MG63 (cell line): ENCODE measurements at places on chromosomes 11 and 22.
A peak's percentile ranks its signal among the peaks of the same experiment; 100 is the strongest.

GRCh38 chr11:95547186-95547585, 242.4 kb downstream of the FAM76B start:
- DNase-seq: no peak

- DNase-seq: peak; percentile 36
Observed at GRCh38 chr11:86571273-86571948, 101.0 kb downstream of the ME3 start.

- DNase-seq: no peak
Observed at GRCh38 chr11:62456630-62457029, 37.8 kb downstream of the SCGB1A1 start.

- no peak for DNase-seq
Observed at GRCh38 chr11:68821670-68822069, 20.0 kb downstream of the CPT1A start.

DNA sequence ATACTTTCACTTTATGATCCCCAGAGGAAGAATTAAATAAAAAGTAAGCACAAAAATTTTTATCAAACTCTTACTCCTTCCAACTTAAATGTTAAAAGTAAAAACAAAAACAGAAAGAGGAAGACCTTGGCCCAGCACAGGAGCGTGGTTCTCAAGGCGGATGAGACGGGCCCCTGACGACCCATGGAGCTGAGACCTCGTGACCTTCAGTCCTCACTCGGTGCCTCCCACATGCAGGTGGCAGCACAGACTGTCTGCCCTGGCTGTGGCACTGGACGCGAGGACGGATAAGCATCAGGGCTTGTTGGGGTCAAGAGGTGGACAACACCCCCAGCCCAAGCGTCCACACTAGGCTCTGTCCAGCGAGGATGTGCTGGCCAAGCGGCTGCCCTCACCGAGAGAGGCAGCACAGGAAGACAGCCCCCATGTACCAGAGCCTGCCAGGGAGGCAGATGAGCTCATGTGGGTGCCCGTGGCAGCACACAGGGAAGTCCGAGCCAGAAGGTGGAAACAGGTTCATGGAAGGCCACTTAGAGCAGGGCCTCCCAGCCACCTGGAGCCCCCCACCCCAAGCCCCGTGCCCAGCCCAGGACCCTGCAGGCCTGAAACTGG, 1389.8 kb downstream of the TBC1D22A start:
- DNase-seq: no peak

DNA sequence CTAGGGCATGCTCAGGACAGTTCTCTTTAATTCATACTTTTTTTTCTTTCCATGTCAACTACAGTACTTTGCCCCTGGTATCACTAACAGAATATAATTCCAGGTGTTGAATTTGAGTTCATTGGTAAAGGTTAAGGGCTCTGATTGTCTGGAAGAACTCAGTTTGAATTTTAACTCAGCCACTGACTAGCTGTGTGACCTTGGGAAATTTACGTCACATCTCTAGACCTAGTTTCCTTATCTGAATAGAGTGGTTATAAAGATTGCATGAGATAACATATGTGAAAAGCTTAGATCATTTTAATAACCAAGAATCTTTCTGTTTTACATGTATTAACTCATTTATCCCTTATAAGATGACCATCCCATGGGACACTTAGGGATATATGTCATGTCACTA, 15.8 kb upstream of the ZC3H12C start:
- no peak for DNase-seq

GRCh38 chr11:36292311-36292722, 3.1 kb upstream of the COMMD9 start:
- DNase-seq: no peak

DNA sequence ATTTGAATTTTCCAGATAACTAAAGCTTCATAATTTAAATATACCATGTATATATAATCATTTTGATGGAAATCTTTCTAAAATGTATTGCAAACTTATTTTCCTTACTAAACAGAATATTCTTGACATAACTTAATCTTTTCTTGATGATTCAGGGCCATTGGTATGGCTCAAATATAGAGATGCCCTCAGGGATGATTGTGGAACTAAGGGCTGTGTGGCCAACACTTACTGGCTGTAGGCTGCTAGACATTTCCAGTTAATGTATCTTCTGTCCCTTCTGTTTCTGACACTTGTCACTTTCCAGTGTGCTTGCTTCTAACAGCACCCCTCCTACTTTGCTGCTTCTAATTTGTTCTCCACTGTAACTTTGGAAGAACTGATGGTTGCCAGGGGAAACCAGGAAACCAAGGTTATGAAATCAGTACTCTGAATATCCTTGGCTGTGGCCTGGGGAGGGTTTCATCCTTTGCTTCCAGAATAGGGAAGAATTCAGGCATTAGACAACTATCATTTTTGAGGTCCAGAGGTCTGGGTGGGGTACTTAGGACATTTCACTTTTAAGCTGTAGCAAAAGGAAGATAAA, 697.2 kb downstream of the ETS1 start:
- no peak for DNase-seq

DNA sequence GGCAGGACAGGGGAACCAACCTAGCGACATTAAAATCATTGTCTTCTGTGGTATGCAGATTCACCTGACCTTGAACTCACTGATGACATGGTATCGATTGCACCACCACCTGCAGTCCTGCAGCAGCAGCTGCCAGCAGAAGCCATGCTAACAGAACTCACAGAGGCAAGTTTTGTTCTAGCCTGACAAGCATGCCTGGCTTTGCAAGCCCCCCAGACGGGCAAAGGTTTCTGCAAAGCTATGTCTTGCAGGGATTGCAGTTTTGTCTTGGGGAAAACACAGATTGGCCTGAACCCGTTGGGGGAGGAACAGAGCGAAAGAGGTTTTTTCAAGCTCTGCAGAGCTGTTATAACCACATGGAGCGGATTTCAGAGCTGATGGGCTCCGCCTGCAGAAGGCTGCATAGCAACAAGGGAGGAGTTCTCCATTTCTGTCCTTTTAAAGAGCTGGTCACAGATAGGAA, 221.0 kb downstream of the HIPK3 start:
- DNase-seq: no peak

- DNase-seq: no peak
Observed at GRCh38 chr22:48222742-48223487, 1460.5 kb downstream of the TBC1D22A start.

DNA sequence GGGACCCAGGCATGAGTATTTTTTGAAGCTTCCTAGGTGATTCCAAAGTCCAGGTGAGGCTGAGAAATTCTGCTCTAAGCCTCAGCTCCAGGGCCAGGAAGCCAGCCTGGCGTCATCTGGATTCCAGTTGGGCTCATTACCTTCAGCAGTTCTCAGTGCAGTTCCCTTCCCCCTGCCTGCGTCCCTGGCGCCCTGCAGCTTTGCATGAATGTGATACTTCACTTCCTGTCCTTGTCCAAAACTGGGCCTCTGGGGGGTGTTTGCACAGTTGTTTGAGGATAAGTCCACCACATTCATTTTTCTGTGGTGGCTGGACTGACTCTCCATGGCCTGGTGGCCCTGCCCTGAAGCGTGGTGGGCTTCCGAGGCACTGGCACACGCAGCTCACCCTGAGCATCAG, 98.1 kb downstream of the TENM4 start:
- no peak for DNase-seq

DNA sequence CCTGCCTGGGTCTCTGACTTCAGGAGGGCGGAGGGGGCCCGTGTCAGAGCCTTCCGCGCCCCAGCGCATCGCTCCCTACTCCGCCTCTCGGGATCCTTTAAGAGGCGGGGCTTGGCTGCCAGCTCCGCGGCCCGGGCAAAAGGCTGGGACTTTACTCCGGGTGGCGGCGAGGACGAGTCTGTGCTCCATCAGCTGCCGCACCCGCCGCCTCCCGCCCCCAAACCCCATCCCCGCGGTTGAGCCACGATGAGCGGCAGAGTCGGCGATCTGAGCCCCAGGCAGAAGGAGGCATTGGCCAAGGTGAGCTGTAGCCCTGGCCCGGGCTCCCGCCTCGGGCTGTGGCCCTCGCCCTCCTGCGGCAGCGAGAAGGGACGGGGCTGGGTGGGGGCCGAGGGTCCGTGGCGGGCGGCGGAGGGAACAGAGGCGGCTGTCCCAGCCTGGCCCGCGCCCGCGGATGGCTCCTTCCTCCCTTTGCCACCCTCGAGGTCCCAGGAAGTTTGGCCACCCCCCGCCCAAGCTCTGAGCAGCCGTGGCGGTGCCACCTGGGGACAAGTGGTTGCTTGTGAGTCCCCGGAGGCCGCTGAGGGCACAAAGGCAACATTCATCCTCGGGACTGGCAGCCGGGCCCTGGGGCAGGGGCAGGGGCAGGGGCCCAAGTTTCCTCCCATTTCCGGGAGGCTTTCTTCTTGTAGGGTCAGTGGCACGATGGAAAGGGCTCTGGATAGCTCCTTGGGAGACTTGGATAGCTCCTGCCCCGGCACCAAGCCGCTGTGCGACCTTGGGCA, at the start of gene SEC14L2:
TSS of gene SEC14L2 (plus strand) at position 148 of the 785 bp plus-strand sequence. CDS start at position 247, 99 bp downstream.
- DNase-seq: peak; percentile 73

DNA sequence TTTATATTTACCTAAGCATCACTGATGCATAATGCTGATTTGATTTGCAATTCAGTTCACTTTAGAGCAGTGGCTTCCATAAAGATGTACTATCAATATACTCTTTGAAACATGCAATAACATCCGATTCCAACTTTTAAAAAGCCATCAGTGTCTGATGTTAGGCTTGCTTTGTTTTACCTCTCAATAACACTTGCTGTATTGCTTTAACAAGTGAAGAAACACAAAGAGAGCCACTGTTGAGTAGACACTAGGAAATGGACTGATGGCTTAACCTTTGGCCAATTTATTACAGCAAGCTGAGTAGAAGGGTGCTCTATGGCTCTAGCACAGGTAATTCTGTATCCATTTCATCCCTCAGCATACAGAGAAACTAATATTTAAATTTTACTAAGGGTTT, 122.1 kb downstream of the FCHSD2 start:
- DNase-seq: no peak

DNA sequence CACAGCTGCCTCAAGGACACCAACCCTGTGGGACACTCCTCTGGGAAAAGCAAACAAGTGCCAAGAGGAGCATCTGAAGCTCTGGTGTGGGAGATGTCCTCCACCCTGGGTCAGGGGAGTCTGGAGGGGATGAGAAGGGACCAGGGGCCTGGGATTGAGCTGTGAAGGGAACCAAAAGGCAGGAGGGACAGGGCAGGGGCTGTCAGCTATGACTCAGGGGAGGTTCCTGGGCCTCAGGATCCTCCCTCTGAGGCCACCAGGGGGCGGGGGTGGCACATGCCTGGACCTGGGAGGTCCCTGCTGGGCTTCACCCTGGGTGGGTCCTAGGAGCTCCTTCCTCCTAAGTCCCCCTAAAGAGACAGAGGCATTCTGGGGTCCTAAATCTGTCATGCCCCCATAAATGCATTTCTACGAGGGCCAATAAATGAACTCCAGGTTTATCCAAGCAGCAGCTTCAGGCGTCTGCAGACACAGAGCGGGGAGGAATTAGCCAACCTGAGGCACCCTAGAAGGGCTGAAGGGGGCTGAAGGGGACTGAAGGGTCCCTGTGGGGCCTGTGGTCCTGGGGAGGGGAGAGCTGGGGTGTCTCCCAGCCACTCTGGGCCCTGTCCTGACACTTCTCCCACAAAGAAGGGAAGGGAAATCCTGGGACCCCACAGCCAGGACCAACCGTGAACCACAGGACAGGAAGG, 31.9 kb upstream of the IGLL5 start:
- DNase-seq: peak; percentile 15

DNA sequence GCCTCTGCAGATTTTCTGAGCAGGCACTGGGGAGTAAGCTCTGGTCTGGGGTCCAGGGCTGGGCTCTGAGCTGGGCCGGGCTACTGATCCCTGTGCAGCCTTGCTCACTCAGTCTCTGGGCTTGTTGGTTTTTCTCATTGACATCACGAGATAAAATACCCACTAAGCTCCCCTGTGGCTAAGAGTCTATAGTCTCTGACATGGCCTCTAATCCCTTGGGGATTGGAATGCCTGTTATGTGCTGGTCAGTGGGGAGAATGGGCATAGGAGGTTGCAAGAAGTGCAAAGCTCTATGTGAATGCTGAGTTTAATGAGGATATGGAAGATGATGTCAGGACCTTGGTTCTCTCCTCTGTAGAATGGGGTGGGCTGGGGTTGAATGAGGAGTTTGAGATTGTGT, 23.3 kb downstream of the ELF5 start:
- DNase-seq: no peak

GRCh38 chr22:35373781-35374180, 7.1 kb upstream of the HMOX1 start:
- DNase-seq: no peak

DNA sequence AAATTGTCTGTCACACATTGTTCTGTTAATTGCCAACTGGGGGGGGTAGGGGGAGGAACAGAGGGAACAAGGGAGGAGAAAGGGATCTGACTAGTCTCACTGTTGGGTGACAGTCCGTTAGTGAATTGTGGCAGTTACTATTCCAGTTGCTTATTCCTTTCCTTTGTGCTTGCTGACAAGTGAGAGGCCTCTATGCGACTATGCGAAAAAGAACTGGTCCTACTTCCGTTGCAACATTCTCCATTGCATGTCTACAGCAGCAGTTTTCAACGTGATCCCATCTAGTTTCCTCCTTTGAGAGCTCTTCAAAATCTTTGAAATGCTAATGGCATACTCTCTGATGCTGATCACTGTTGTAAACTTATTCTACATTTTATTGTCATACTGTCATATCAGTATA, 672.2 kb downstream of the LRRC4C start:
- DNase-seq: no peak

- no peak for DNase-seq
Observed at GRCh38 chr11:27281276-27281675, 81.7 kb downstream of the CCDC34 start.
